Transverse colon (tissue), 4 donors: ENCODE measurements at places on chromosomes 12 and 14. TPM values are rescaled to one million over a fixed set of nuclear protein-coding genes. Genes with fewer than 3 reads are reported as not detected.

GRCh38 chr12:107530701-107531100, 154.9 kb upstream of the PWP1 start:
- no peak for DNase-seq

DNA sequence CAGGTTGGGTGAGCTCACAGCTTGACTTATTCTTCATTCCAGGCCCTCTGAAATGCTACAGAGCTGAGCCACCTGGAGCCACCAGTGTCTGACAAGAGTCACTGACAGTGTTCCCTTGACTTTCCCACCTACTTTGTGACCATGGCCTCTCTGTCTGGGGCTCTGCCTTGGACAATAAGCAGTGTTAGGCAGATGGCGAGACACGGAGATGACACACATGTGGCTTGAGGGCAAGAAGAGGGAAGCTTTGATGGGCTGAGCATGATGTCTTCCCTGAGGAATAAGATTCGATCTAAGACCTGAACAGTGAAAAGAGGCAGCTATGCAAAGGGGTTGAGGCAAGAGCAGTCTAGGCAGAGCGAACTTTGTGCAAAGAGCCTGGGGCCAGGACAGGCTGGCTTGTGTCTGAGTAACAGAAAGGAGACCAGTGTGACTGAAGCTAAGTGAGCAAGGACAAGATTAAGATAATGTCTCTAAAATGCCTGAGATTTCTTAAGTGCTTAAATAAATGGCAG, 105.5 kb downstream of the NUAK1 start:
- no peak for DNase-seq

The SCNN1A gene
- total RNA-seq, result 565 TPM

The P2RX2 gene
- total RNA-seq, result not detected

DNA sequence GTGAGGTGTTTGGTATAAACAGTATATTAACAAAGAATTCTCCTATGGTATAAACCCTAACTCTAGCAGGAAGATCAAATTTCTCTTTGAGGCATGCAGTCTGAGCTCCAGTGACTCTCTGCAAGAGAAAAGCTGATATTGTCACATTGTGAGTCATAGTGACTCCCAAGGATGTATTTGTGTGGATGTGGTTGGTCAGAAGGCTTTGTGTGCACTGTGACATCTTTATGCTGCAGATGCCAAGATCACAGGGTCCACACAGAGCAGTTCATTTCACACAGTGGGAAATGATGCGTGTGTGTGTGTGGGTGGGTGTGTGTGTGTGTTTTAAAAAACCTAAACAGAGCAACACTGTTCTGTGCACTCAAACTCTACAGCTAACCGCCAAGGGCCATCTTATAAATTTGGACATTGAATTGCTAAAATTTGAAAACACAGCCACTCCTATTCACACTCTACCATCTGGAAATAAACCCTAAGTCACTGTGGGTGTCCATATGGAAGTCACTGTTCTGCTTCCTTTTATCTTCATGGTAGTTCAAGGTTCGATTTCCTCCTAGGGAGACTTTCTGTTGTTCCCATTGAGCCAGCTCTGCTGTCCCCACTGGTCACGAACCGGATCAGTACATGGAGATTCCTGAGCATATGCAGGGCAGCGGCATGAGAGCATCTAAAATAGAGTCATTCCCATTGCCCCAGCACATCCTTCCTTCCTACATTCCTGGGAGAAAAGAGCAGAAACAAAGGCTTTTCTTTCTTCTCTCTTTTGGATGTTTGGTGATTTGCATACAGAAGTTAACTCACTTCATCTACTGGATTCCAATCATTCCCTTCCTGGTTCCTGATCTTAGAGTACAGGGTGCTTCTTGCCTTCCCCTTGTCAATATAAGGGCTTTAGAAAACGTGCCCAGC, 727.6 kb downstream of the DIO2 start:
- DNase-seq, result no peak

GRCh38 chr14:43204816-43205215, 1302.3 kb downstream of the FSCB start:
- no peak for DNase-seq

The MMP19 gene
- total RNA-seq, result 29.2 TPM

DNA sequence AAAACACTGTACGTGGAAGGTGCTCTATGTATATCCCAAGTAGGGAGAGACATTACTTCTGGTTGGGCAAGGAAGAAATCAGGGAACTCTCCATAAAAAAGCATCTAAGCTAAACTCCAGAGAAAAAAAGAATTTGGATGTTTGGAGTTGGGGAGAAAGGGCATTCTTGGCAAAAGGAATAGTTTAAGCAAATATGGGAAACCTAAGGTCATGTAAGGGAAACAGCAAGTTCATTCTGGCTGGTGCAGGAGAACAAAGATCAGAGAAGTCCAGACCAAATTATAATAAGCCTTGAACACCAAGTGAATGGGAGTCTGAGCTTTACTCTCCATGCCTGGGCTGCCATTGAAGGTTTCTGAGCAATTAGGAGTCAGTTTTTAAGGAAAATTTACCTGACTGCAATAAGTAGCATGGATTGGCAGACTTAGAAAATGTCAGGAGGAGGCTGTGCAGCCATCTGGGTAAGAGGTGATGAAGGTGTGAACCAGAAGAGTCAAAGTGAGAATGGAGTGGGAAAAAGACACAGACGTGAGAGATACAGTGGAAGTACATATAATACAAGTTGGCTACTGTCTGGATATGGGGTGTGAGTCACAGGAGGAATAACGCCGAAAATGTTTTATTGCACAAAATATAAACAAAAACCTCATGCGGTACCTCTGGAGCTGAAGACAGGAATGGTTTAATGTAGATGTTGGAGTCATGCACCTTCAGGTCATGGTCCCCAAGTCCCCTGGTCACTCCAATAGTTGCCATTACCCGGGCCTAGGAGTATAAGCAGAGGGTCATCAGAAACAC, 222.6 kb downstream of the MON2 start:
- DNase-seq, result no peak

The RTL1 gene
- total RNA-seq, result not detected

The POTEG gene
- not detected for total RNA-seq

- no peak for DNase-seq
Observed at GRCh38 chr14:25394356-25394755, 344.4 kb upstream of the STXBP6 start.

The GPD1 gene
- total RNA-seq, result 22.1 TPM

DNA sequence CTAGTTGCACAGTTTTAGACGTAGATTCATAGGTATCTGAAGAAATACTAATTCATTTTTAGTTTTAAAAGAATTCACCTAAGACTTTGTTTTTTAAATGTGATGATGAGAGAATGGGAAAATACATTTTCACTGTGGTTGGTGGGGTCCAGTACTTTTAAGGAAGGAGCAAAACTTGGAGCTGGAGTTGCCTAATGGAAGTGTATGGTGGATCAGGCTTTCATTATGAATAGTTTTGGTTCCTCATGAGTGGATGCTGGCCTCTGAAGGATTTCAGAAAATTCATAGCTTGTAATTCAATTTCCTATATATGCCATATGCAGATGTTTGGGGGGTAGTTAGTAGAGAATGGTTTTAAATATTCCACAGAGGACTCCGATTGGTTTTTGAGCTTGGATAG, 27.1 kb downstream of the STK38L start:
- DNase-seq, result no peak

- DNase-seq, result no peak
Observed at GRCh38 chr12:95763809-95764253, 26.7 kb downstream of the NTN4 start.

The HOXC11 gene
- not detected for total RNA-seq

The FLVCR2 gene
- total RNA-seq, result 46.2 TPM

DNA sequence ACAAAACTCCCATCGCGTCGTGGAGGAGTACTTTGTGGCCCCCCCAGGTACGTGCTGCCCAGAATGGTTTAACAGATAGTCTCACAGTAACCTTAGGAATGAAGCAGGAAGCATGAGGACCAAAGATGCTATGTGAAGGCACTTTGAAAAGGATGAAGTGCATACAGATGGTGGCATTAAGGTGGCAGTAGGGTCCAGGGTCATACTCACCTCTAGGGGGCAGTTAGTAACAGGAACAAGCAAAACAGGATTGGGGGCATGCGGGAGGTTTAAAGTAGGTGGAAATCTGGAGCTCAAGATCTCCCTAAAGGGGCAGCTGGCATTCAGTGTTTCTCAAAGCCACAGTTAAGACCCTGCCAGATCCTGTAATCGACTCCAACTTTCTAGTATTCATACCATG, 10.9 kb downstream of the GATC start:
- DNase-seq, result no peak

DNA sequence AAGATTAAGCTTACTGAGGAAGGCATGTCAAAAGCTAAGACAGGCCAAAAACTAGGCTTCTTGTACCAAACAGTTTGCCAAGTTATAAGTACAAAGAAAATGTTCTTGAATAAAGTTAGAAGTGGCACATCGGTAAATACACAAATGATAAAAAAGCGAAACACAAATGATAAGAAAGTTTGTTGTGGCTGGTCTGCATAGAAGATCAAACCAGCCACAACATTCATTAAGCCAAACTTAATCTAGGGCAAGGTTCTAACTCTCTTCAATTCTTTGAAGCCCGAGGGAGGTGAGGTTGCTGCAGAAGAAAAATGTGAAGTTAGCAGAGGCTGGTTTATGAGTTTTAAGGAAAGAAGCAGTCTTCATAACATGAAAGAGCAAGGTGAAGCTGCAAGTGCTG, 1119.6 kb upstream of the FLRT2 start:
- DNase-seq, result no peak

The MANSC4 gene
- not detected for total RNA-seq

The SPIC gene
- total RNA-seq, result not detected

The KRT82 gene
- not detected for total RNA-seq

DNA sequence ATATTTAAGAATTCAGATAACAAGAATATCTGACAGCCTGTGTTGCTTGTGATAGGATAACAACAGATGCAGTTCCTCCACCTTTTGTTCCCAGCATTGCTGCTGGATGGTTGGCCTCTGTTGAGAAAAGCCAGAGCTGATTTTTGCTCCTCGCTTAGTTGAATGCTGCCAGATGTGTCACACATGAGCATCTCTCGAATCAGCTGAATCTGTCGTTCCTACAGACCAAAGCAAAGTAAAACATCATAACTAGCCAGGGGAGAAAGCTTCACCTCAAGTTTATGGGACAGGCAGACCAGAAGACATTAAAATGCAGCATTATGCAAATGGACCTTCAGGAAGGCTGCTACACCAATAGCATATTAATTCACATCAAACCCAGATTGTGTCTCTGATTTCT, 20.1 kb downstream of the RACGAP1 start:
- DNase-seq, result no peak

The ULK1 gene
- total RNA-seq, result 17.5 TPM

DNA sequence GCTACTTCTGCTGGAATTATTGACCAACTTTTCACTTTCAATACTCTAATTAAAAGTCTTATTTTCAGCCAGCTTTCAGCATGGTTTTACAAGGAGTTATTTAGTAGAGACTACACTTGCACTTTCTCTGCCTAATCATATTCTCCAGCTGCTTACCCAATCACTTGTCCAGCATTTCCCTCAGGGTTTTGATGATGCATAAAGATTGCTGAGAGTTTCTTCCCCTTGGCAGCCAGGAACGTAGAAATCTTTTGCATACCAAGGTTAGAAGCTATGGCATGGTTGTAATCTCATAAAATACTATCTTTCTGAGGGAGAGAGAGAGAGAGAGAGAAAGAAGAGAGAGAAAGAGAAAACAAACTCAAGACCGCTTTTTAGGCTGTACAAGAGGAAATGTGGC, 10.8 kb downstream of the OR4Q3 start:
- no peak for DNase-seq
